ENCODE measurements at places on chromosomes 16 and 17.

DNA sequence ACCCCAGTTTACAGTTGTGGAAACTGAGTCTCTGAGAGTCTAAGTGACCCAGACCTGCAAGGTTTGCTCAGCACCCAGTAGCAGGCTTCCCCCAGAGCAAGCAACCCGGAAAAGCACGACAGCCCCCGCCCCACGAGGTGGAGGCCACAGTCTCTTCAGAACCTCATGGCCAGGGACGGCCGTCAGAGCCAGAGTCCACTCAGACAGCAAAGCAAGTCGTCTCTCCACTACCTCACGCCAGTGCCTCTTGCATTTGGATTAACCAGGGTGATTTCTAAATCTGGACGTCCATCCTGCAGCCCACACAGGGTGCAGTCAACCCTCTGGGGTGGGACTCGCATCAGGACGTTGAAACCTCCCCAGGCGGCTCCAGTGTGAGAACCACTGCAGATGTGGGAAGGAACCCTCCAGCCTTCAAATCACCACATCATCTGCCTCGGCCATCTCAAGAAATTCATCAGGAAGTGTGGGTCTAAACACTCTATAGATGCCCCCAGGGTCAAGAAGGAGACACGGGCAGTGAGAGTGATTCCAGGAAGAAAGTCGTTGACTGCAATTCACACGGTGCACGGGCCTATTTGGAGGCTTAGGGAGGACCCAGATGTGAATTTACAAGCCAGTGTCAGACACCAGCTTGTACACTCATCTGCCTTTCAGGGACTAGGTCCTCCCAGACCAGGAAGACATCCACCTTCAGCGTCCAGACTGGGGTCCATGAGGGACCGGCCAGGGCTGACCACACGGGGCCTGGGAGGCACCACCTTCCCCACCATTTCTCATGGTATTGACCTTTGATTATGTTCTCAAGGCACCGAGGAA lies 20.2 kb upstream of the RBFOX3 start:
- H3K27me3 ChIP-seq: peaks cover 41% of the 10 kb centered on the region
- H3K4me3 ChIP-seq: no peak overlapping the region
- DNase-seq: no peak
- no peaks in the 10 kb centered on the region for H3K4me1 ChIP-seq
- H3K36me3 ChIP-seq: no peaks in the 10 kb centered on the region

DNA sequence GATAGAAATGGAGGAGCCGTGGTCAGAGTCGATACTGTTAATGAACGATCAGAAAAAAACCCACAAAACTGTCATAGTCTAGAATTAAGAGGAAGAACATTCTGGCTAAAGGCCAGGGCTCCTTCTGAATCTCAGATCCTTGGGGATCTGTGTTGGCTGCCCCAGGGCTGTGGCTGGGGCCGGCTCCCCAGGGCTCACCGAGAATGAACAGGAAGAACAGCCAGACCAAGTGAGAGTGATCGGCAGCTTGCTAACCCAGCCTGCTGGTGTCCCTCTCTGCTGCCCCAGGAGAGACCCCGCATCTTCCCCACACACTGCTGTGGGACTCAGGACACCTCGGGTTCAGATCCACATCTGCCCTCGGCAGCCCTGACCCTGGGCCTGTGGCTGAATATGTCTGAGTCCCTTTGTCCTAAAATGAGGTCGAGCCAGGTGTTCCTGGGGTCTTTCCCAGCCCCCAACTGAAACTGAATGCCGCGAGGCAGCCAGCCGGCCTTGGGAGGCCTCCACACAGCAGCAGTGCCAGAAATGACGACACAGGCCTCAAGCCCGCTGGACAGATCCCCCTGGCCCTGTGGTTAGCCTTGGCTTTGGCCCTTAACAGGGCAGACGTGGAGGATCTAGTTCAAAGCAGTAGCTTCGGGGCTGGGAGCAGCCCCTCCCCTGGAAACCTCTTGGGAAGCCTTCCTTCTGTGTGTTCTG lies 23.9 kb upstream of the CLEC18A start:
- no peaks in the 10 kb centered on the region for H3K27me3 ChIP-seq
- H3K27ac ChIP-seq: peak overlapping the region; percentile 25
- no peaks in the 10 kb centered on the region for H3K4me1 ChIP-seq
- DNase-seq: no peak
- H3K36me3 ChIP-seq: peaks cover 39% of the 10 kb centered on the region
- no peak overlapping the region for H3K4me3 ChIP-seq

- DNase-seq: no peak
- peak overlapping the region; percentile 87 for H3K27ac ChIP-seq
- peaks cover 32% of the 10 kb centered on the region for H3K4me1 ChIP-seq
- peaks cover 14% of the 10 kb centered on the region for H3K36me3 ChIP-seq
- H3K27me3 ChIP-seq: no peaks in the 10 kb centered on the region
These were observed 6.8 kb downstream of the UNKL start for GRCh38 chr16:1407753-1408152.

DNA sequence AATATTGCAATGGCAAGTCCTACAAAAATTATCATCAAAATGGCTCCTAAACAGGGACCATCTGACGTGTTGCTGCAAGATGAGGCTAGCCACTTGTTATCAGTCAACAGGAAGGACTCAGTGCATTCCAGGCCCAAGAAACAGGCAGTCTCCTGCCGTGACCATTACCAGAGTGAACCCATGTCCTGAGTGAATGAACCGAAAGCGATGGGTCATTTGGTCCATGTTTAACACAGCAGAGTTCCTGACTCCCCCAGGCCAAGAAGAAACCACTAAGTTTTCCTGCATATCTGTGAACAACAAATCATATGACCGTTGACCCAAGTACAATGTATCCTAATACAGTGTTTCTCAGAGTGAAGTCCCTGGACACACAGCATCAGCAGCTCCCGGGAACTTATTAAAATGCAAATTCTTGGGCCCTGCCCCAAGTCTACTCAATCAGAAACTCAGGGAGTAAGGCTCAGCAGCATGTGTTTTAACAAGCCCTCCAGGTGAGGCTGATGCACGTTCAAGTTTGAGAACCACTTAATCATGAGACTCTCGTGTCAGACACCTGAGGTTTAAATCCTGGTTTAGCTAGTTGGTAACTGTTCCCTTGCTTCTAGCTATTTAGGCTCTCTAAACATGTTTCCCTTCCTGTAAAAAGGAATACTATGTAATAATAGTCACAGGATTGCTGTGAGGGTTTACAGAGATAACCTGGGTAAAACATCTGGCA lies 429.4 kb upstream of the MAF start:
- no peak for DNase-seq
- no peak overlapping the region for H3K4me3 ChIP-seq
- H3K36me3 ChIP-seq: no peaks in the 10 kb centered on the region

DNA sequence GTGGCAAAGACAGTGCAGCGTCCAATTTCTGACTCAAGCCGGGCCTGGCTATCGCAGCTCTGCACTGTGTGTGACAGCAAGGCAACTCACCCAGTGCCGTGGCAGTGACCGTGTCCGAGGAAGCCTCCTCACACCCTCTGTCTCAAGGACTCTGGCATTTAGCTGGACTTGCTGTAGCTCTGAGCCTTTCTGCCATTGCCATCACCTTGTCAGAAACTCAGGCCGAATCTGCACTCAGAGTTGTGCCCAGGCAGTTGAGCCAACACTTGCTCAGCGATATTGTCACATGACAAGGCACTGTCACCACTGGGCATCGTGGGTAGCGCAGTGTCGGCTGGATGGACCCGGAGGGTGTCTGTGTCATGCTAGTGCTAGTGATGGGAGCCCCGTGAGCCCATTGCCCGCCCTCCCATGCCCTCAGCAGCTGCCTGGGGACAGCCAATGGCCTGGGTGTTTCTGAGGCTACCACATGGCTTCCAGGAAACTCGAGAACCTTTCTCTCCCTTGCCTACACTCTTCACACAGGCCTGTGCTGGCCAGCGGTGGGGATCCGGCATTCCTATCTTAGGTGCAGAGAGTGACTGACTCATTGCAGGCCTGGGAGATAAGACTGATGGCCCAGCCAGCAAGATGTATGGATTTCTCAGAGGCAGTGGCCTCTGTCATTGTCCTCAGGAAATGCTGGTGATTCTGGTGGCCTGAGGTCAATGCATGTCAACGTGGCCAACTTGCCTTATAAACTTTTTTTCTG lies 22.1 kb upstream of the STH start:
- peak overlapping the region; percentile 71 for H3K27ac ChIP-seq
- no peak for DNase-seq
- H3K4me3 ChIP-seq: no peak overlapping the region
- H3K4me1 ChIP-seq: peaks cover 29% of the 10 kb centered on the region
- no peaks in the 10 kb centered on the region for H3K27me3 ChIP-seq

- no peaks in the 10 kb centered on the region for H3K36me3 ChIP-seq
- H3K27ac ChIP-seq: peak overlapping the region; percentile 59
- H3K4me1 ChIP-seq: peaks cover 6% of the 10 kb centered on the region
- no peak for DNase-seq
- H3K4me3 ChIP-seq: no peak overlapping the region
These were observed 20.6 kb upstream of the SLC35G3 start for GRCh38 chr17:35214631-35215273.

DNA sequence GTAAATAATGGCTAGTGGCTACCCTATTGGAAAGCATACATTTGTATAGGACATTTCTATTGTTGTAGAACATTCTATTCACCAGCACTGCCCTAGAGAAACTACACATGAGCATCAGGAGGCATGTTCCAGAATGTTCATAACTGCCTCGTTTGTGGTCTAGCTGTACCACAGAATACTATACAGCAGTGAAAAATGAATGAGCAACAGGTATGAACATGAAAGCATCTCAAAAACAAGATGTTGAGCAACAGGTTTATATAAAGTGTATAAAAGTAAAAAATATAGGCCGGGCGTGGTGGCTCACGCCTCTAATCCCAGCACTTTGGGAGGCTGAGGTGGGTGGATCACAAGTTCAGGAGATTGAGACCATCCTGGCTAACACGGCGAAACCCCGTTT lies 91.7 kb downstream of the BMERB1 start:
- H3K27me3 ChIP-seq: no peaks in the 10 kb centered on the region
- no peak for DNase-seq
- H3K4me3 ChIP-seq: no peak overlapping the region
- H3K4me1 ChIP-seq: peaks cover 9% of the 10 kb centered on the region
- no peak overlapping the region for H3K27ac ChIP-seq

GRCh38 chr17:69625474-69625873 lies 211.0 kb downstream of the MAP2K6 start:
- DNase-seq: no peak
- no peak overlapping the region for H3K4me3 ChIP-seq
- no peaks in the 10 kb centered on the region for H3K27me3 ChIP-seq
- H3K27ac ChIP-seq: no peak overlapping the region
- H3K36me3 ChIP-seq: no peaks in the 10 kb centered on the region

All from stimulated activated naive B cell treated with anti-CD40 and anti-IgM and Interleukin-4, amounts not matched to agents 10 μg/mL and 1 μg/mL and 100 μg/mL, for 72 hours (primary cell).